ENCODE measurements at places on chromosomes 1 and 21.

DNA sequence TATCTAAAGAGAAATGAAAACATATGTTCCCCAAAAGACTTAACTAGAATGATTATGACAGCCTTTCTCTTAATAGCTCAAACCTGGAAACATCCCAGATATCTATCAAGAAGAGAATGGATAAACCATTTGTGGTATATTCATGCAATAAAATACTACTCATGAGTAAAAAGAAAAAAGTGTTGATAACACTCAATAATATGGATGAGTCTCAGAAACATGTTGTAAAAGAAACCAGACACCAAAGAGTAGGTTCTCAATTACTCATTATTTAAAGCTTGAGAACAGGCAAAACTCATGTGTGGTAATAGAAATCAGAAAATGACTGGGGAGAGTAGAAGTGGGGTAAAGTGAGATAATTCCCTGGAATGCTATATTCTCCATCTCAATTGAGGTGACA lies 154.1 kb downstream of the PHTF1 start:
- no peak for ATAC-seq

DNA sequence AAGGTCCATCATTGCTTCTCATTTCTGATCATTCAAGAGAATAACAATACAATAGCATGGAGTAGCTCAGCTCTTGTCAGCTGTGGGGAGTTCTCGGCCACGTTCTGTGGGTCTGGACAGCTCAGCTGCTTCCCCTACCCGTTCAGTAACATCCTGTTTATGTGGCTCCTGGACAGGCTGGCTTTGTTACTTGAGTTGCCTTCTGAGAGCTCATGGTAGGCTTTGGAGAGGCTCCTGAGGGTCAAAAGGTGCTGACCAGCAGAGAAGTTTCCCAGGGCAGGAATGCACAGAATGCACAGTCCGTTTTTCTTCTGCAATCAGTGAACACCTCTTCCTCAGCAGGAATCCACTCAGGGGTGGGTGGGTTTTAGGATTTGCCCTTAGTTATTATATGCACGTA lies 36.0 kb downstream of the KAZN start:
- no peak for ATAC-seq

GRCh38 chr1:96723377-96723776 lies 1.8 kb downstream of the PTBP2 start:
- no peak for ATAC-seq

DNA sequence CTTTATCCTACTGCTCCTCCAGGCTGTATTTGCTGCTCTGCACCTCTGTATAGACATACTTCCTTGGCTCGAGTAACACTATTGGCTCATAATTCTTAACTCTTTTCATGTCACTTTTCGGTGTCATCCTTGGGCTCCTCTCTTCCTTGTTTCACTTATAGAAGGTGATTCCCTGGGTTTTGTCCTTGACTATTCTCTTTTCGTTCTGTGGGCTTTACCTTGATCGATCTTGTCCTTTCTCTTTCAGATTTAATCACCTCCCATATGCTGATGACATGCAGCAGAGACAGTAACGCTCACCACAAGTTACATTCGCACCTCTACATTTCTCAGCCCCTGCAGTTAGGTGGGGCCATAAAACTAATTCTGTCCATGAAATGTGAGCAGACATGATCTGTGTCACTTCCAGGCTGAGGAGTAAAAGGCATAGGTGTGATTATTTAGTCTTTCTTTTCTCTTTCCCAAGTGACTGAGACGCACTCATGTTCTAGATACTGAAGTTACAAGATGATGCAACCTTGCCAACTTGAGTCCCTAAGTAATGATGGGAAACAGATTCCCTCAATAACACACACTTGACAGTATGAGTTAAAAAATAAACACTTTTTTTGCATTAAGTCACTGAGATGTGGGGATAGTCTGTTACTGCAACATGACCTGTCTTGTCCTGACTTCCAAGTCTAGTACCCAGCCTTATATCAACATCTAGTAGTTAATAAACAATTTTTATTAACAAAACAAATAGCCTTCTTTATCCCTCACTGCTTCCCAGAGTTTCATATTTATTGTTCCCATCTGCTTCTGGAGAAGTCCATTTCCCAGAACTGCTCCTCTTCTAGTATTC lies 49.9 kb upstream of the HAO2 start:
- ATAC-seq: no peak

GRCh38 chr1:205783904-205784303 lies 8.6 kb upstream of the RAB29 start:
- ATAC-seq: no peak

GRCh38 chr21:41726630-41726969 lies 40.3 kb downstream of the RIPK4 start:
- ATAC-seq: no peak

- ATAC-seq: peak; percentile 59
These were observed 725 bp downstream of the MTFR1L start for GRCh38 chr1:25820247-25821111.

- no peak for ATAC-seq
These were observed 13.4 kb upstream of the AGTRAP start for GRCh38 chr1:11722538-11722937.

DNA sequence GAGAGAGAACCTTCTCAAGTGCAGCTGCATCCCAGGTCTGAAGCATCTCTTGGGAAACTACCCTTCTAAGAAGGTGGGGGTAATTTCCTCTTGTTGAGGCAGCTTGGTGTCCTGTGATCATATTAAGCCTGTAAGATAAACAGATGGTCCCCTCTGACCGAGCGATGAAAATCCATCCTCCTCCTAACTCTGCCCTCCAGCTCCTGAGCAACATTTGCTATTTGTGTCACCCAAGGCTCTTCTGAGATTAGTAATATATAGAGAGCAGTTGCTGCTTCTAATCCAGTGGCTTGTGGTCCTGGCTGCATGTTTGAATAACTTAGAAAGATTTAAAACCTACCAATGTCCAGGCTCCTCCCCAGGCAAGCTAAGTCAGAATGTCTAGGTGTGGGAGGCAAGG lies 123.7 kb downstream of the DISC1 start:
- ATAC-seq: no peak

DNA sequence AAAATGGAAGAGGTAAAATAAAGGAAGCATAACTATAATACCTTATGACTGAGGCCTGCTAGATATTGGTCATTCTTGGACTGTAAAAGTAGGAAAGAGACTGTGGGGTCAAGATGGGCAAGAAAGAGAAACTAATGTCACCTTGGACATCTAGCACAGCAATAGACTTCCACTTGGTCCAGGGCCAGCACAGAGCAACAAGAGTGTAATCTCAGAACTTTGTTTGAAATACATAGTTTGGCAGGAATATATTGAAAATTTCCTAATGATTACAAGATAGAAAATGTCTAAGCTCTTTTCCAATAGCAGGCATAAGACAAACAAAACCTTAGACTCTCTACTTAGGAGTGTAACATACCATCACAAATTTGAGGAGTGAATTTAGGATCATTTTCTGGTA lies 4.6 kb downstream of the LRRC8C start:
- no peak for ATAC-seq

- ATAC-seq: no peak
These were observed 63.3 kb downstream of the GALNT2 start for GRCh38 chr1:230130172-230130944.

DNA sequence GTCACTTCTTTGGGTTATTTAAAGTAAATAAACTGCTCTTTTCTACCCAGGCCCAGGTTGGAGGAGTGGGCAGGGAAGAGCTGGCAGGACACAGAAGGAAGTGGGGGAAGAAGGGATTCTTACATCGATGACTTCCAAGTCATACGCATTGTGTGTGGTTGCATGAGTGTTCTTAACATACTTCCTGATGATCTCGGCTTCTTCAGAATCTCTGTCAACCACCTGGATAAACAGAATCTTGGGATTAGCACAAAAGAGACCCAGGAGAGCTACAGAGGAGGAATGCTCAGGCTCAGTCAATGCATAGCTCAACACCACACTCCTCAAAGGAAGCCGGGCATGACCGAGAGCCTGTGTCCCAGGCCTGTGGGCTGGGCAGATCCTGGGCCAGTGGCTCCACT lies 42.1 kb downstream of the PARP1 start:
- ATAC-seq: no peak
